NCI-H1105 treated with DMSO at 0.1 percent for 48 hours (cell line): ENCODE measurements at places on chromosomes 7 and 10.
A peak's percentile ranks its signal among the peaks of the same experiment; 100 is the strongest.

GRCh38 chr7:134254311-134254710, 62.4 kb downstream of the SLC35B4 start:
- no peak for DNase-seq

DNA sequence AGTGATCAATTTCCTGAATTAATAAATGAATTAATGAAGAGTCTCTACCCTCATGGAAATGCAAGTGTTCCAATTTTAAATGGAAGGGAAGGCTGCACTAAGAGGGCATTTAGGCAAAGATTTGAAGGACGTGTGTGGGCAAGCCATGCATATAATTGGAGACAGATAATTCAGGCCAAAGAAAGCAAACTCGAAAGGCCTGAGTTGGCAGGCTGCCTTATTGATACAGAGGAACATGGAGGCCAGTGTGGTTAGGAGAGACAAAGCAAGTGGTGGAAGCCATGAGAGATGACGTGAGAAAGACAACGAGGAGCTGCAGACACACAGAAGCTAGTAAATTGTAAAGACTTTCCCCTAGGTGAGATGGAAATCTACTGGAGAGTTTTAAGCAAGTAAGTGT, 15.4 kb upstream of the PCLO start:
- peak; percentile 73 for DNase-seq

DNA sequence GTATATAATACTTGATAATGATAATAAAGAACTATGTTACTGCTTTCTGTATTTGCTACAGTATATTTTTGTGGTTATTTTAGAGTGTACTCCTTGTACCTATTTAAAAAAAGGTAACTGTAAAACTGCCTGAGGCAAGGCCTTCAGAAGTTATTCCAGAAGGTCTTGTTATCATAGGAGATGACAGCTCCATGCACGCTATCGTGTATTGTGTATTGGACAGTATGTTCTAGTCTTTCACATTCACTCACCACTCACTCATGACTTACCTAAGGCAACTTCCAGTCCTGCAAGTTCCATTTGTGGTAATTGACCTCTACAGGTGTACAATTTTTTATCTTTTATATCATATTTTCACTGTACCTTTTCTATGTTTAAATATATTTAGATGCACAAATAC, 100.7 kb downstream of the ARL4A start:
- no peak for DNase-seq

DNA sequence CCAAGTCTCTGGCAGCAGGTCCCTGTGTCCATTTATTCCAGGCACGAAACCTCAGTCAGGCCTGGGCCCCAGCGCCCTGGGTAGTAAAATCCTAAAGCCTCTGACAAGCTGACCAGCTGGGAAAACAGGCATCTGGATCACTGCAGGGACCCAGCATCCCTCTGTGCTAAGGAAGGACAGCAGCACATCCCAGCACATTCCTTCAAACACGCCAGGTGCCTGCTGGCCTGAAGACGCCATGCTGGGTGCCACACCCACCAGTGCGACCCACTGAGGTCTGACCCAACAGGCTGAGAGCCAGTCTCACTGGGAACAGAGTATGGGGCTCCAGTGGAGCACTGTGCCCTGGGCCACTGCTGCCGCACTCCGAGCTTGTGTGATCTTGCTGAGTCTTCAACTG, 6.4 kb downstream of the DNAJB12 start:
- DNase-seq, result no peak

DNA sequence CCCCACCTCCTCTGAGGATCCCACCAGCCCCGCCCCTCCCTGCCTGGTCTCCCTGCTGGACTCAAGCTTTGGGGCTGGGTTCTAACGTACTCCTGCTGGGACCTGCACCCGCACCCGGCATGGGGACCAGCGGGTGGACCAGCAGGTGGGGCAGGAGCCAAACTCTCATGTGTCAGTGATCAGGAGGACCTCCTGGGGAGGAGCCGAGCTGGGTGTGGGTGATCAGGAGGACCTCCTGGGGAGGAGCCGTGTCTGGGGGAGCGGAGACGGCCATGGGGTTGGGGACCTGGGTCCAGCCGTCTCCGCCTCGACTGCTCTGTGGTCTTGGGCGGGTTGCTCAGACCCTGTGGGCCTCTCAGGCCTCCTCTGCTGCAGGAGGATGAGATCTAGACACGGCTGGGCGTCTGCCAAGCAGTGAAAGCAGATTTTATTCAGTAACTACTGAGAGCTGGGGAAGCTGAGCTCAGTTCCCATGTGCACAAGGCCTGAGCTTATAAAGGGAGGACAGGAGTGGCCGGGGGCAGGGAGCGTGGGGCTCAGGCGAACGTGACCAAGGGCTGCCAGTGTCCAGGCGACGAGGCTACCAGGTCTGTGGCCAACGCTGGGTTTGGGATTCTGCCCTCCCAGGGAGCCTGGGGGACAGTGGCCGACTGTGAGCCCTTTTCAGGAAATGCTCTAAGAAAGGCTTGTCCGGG, 33.6 kb upstream of the UTF1 start:
- no peak for DNase-seq
